Bladder microvascular endothelial cell (primary cell): ENCODE measurements at places on chromosomes 2 and 18. TPM values are rescaled to one million over a fixed set of nuclear protein-coding genes. Genes with fewer than 3 reads are reported as not detected.

The MEP1B gene
- total RNA-seq = 0.25 TPM in 1 of 2 replicates, not detected in the other

The UXS1 gene
- 16.7 and 67.5 TPM in 2 replicates for total RNA-seq

The SLC19A3 gene
- not detected in 2 replicates for total RNA-seq

The CCBE1 gene
- 0.49 and 1.2 TPM in 2 replicates for total RNA-seq

The LGALSL gene
- 2.9 and 4.3 TPM in 2 replicates for total RNA-seq

The GPR39 gene
- total RNA-seq = 0.31 TPM in 1 of 2 replicates, not detected in the other

The DPYSL5 gene
- not detected in 2 replicates for total RNA-seq

The MARCO gene
- total RNA-seq = not detected in 2 replicates

The NOP58 gene
- total RNA-seq = 25.9 and 60.8 TPM in 2 replicates

The POTEI gene
- 0.16 and 0.63 TPM in 2 replicates for total RNA-seq

The SERPINB13 gene
- not detected in 2 replicates for total RNA-seq
